Karpas-422 (cell line): ENCODE measurements at places on chromosomes 4 and X.

GRCh38 chr4:62320612-62321011 lies 1120.5 kb downstream of the ADGRL3 start:
- no peak for DNase-seq

GRCh38 chr4:183469936-183470335 lies 25.5 kb downstream of the CDKN2AIP start:
- DNase-seq, result no peak

GRCh38 chrX:69564665-69565064 lies 51.2 kb upstream of the EDA start:
- no peak for DNase-seq

DNA sequence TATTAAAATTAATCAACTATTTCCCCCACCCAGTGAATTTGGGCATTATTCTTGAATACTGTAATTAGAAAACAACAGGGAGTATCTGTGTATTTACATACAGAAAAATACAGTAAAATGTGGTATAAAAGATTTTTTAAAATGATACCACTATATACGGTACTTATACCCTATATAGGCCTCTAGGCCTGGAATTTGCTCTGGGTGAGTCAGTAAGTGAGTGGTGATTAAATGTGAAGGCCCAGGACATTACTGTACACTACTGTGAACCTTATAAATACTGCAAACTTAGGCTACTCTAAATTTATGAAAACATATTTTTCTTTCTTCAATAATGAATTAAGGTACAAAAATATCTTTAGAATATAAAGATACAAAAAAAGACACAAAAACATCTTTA lies 6.3 kb upstream of the CSN3 start:
- DNase-seq, result no peak

DNA sequence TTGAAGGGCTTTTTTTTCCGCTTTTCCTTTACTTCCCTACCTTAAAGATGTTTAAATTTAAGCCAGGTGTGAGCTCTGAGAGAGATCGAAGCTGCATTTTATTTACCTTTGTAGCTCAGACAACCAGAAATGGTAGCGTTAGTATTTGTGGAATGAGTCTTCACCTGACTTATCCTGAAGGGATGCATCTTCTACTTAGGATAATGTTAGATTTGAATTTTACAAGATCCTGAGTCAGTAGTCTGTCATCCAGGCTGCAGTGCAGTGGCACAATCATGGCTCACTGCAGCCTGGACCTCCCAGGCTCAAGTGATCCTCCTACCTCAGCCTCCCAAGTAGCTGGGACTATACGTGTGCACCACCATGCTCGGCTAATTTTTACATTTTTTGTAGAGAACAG lies 26.2 kb downstream of the TMSB4X start:
- no peak for DNase-seq

GRCh38 chr4:20839957-20840356 lies 139.7 kb downstream of the PACRGL start:
- DNase-seq, result no peak

DNA sequence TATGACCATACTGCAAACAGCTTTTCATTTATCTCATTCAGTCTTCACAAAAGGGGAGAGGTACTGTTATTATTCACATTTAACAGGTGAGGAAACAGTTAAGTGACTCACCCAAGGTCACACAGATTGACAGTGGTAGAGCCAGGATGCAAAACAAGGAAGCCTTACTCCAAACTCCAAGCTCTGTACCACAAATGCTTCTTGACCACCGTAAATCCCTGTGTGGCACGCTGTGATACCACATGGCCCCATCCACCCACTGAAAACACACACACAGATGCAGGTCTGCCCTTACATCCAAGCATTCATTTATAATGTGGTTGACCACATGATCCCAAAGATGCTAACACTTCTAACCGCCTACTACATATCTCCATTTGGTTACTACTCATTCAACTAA lies 129.5 kb downstream of the TSPAN5 start:
- DNase-seq, result no peak

DNA sequence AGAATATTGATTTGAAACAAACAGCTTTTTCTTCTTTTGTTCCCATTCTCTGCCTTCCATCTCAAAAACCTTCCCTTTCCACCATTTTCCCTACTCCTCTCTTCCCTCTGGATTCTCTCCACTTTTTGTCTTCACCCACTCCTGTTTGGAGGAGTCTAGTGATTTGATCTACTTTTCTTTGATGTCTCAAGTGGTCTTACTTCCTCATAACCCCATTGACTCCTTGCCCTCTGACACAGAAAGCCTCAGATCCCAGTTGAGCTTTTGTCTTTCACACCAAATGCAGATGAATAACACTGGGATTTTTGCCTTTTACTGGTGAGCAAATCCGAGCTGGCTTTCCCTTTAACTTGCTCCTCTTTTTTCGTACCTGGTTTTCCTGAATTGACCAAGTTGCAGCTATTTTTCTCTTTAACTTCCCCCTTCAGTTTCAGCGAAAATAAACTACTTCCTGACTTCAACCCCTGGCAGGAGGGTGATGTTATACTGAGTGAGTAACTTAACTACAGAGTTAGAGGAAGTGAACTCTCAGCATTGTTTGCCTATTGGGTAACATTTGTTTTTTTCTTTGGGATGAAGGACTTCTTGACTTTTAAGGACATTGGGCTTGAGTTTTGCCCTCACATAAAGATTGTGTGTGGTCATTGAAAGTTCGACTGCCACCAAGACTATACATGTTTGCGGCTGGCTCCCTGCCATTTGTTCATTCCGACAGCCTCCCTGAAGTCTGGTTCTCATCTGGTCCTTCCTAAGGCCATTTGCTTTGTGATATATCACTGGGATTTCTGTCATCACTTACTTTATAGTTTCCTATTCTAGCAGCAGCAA lies 392.8 kb upstream of the NR3C2 start:
- no peak for DNase-seq

DNA sequence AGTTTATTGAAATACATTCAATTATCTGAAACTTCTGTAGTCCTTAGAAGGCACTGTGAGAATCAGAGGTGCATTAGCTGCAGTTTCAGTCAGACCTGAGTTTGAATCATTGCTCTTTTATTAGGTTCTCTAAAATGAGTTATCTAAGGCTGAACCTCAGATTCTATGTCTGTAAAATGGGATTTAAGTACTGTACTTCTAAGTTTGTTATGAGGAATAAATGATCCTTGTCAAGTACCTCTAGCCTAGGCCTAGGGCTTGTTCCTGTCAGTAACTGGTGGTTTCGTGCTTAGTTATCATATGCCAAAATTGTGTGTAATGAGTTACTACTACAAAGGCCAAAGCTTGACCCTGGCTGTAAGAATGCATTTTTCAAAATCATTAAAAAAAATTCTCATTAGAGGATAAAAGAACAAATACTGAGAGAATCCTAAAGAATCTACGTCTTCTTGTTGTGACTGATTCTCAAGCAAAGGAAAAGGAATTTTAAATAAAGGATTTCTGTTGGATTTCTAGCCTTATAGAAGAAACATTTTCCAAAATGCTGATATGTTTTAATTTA lies 65.8 kb downstream of the SLIT2 start:
- DNase-seq, result no peak

GRCh38 chrX:32673193-32673592 lies 538.2 kb downstream of the DMD start:
- DNase-seq, result peak; percentile 60

DNA sequence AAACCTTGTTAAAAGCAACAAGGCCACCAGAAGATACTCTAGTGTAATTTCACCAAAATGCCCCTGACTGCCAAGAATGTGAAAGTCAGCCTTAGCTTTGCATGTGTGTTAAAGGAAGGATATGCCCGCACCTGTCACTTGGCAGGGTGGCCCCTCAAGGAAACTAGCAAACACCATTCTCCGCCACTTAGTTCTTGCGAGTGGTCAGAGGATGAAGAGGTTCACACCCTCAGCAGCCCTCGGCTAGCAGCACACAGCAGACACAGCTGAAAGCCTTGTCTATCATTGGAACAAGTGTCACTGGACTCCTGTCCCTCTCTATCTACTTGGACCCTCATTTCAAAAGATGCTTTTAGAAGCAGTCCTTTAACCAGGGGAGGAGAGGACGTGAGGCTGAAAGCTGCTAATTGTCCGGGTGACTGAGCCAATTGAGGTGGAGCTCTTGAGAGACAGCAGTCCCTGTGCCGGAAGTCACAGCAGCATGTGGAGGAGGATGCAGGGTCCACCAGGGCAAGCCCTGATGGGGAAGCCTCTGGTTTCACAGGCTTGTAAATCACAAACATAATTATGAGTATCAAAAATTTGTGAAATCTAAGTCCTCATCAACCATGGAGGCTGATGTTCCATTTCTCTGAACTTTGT lies 18.0 kb downstream of the HHIP start:
- no peak for DNase-seq
